ENCODE measurements at places on chromosomes 12 and 14.
A peak's percentile ranks its signal among the peaks of the same experiment; 100 is the strongest.

DNA sequence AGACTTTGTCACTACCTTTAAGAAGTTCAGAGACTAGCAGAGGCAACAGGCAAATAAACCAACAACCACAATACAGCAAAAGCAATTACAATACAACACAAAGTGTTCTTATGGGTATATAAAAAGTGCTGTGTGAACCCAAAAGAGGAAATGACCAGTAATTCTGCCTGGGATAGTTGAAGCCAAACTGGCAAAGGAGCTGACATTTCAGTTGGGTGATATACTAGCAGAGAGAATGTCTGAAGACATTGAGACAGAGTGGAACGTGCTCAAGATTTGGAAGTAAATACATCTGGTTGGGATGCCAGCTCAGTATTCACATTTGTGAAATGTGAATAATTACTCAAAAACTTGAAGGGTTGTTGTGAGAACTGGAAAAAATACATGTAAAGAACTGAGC, 80.6 kb upstream of the GTF2A1 start:
- DNase-seq: no peak

GRCh38 chr14:56284641-56285040, 166.4 kb downstream of the PELI2 start:
- DNase-seq: no peak

DNA sequence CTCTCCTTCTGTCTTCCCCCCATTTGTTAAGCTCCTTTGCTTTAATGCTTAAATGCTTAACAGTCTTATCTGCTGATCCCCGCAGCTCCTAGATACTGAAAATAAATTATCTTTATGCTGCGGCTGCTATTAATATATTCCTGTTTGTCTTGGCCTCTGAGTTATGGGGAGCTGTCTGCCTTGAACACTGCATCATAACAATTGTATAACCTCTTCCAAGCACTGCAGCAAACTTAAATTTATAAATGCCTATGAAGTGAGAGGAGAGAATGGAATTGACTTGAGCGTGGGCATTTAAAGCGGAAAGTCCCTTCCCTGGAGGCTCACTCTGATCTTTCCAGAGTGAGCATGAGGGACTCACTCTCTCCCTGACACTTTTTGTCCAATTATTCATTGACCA, 23.1 kb upstream of the DCP1B start:
- DNase-seq: no peak

GRCh38 chr14:23174296-23175184, 8.9 kb downstream of the SLC7A8 start:
- DNase-seq: no peak

DNA sequence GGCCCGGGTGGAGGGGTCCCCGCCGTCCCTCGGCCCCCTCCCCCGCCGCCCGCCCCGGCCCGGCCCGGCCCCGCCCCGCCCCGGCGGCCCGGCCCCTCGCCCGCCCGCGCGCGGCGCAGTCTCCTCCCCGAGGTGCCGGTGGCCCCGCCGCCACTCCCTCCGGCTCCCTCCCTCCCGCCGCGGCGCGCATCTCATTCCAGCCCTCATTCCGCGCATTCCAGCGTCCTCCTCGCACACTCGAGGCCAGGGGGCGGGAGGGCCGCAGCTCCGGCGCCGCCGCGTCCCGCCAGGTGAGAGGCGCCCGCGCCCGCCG, at the start of gene TEAD4:
Gene TEAD4 (plus strand): TSS at position 206 of the 313 bp plus-strand sequence.
- DNase-seq: peak; percentile 77

GRCh38 chr14:37551119-37551518, 43.9 kb downstream of the FOXA1 start:
- no peak for DNase-seq

Measured in sciatic nerve (tissue), 2 donors.